Renal cortex interstitium (tissue), 15 donors: ENCODE measurements at places on chromosomes 11 and 22. TPM values are rescaled to one million over a fixed set of nuclear protein-coding genes. Genes with fewer than 3 reads are reported as not detected.

DNA sequence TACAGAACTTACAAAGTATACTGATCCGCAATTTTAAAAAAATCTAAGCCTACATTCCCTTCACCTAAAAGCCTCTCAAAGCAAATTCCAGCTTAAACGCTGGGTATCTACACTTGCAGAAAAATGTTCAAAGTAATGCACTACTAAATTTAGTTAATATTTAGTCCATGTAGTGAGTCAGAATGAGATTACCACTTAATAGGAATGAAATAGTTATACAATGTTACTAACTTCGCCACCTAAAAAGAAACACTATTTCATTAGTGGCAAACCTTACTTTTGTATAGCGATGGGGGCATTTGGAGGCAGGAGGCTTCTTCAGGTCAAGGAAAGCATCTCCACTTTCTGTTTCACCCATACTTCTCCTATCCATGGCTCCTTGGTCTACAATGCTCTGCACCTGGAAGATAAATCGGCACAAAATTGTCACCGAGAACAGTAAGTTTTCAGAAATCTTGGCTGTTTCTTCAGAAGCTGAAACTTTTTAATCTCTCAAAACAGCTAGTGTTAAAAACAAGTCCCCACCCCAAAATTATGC, 1.2 kb downstream of the EIF4ENIF1 start:
- no peak for DNase-seq

DNA sequence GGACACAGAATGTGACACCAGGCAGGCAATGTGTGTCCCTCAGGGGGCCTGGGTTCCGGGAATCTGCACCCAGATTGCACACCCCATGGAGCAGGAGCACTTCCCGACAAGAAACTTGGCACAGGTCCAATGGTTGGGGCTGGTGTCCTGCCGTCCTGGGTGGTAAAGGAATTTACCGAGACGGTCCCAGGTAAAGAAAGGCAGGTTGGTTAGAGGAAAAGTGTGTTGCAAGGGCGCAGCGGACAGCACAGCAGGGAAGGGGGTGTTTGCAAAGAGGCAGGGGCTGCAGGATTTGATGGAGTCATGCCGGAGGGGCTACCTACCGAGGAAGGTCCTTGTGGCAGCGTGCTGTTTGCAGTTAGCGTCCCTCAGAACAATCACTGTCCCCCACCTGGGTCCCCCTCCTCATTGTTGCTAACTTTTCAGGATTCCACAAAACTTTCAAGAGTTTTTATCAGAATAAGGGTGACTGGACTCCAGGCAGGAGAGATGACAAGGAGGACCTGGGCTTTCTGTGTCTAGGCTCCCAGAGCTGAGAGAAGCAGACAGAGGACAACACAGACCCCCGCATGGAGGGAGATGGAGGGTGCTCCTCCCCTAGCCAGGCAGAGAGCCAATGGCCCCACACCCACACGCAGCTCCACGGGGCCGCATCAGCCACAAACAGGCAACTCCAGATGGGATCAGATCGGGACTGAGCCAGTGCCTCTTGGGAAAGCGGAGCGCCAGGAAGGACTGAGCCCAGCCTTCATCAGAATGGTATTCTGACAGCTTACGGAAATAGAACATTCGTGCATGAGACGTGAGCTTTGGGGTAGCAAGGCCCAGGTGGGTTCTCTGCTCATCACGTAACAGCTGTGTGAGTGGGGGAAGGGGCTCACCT, 1423.9 kb downstream of the BRD1 start:
- DNase-seq = no peak

DNA sequence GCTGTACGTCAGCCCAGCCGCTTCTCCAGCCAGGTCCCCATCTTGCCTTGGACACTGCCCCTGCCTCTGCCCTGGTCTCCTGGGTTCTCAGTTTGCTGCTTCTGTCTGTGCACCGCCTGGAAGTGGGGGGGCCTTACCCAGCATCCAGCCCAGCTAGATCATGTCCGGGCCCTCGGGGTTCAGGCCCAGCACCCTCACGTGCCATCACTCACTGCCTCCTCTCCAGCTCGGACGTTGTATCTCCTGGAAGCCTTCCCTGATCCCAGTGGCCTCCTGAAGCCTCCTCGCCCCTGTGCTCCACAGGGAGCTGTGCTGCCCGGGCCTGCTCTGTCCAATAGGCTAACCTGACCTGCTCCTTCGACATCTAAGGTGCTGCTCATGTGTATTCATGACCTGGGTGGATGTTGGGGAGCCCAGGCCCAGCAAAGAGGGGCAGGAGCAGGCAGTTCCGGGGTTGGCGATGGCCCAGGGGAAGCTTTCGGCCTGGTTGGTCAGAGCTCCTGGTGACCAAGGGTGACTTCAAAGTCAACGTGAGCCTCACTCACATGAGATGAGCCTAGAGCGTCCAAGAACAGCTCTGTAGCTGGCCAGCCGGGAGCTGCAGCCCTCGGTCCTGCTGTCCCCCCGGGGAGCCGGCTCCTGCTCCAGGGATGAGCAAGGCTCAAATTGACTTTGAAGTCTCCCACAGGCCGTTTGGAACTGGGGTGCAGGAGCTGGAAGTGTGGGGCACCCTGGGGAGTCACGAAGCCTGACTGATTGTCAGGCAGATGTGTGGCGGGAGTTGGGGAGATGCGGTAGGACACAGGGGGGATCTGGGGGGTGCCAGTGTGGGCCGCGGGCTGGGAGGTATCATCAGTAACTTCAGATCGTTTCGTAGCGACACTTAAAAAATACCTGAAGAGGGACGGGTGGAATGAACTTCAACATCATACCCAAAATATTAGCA, 5.2 kb upstream of the ASCL2 start:
- no peak for DNase-seq

- no peak for DNase-seq
Observed at GRCh38 chr11:45921561-45922424, 663 bp upstream of the LARGE2 start.

GRCh38 chr11:1200611-1201191, 22.2 kb upstream of the MUC5B start:
- no peak for DNase-seq

GRCh38 chr11:113295993-113296392, 18.4 kb upstream of the TTC12 start:
- DNase-seq = no peak

DNA sequence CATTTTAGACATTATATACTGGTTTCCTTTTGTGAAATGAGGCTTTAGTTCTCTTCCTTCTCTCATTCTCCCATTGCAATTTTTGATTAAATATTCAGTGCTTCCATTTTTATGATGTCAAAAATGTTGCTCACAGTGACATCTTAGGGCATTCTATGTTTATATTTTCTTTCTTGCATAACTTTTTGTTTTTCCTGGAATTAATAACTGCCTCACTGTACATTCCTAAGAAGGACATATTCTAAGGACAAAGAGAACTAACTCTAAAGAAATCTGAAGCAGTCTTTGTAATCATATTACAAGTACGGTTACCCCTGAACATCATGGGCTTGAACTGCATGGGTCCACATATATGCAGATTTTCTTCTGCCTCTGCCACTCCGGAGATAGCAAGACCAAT, 25.8 kb upstream of the P2RY6 start:
- DNase-seq = no peak

GRCh38 chr22:21823740-21824444, 43.6 kb downstream of the MAPK1 start:
- no peak for DNase-seq

DNA sequence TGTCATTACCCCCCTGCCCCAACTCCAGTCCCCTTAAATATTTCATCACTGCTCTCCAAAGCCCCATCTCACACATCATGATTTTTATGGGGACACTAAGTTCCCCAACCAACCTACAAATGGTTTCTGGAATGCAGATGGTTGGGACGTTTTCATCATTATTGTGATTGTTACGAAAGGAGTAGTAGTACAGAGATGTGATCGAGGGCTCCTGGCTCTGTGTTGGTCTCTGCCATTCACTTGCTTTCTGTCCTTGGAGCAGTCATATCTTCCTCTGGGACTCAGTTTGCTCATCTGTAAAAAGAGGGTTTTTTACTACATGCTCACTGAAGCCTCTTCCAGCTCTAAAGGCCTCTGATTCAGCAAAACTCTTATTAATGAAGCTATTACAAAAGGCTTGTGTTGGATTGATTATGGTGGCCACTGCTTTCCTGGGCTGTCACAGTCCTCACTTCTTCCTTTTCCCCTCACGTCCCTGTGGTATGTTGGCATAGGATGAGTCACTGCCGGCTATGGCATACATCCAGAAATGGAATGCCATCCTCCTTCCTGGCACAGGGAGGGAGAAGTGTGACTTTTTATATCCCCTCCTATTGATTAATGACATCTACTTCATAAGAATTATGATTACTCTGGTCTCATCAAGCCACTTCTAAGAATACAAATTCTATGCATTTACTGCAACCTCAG, 593.7 kb downstream of the METTL15 start:
- DNase-seq = no peak

DNA sequence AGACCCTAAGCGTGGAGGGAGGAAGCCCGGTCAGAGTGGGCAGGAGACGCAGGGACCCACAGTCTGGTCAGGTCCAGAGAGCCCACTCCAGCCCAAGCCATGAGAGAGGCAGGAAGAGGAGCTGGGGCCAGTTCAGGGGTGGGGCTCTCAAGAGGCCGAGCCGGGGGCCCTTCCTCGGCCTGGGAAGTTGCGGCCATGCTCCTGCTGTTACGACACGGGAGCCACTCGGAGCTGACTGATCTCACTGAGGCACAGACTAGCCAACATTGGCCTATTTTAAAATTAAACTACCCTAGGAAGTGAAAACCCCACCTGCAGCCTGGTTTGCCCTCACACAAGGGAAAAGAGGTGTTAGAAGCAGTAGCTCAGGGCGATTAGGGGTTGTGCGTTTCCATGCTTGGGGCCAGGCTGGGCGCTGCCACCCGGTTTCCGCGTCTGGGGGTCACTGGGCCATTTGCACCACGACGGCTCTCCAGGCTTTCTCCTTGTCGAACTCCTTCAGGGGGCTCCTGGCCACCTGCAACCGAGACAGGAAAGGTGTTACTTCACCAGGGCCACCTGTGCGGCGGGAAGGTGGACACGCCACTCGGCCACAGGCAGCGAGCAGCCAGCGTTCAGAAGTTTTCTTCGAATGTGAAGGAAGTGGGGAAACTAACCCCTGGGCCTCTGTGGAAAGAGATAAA, 3.2 kb upstream of the TTLL8 start:
- no peak for DNase-seq

DNA sequence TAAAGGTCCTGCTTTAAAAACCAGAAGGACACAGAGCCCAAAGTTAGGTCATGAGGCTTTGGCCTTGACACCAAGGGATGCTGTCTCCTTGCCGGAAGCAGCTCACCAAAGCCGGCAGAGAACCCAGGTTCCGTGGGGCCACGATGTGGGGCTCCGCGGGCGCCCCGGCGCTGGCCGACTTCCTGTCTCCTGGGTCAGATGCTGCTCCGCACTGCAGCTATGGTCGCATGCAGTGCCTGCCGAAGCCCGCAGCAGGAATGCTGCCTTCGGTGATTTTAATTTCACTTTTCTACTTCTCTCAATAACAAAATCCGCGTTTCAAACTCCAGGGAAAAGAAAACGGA, 454 bp upstream of the OTUB1 start:
- no peak for DNase-seq

- DNase-seq = no peak
Observed at GRCh38 chr11:104946907-104947306, 21.5 kb downstream of the CASP4 start.

- no peak for DNase-seq
Observed at GRCh38 chr11:15286465-15286864, 171.7 kb downstream of the INSC start.

- DNase-seq = no peak
Observed at GRCh38 chr22:50261615-50262459, at the start of gene MAPK12. Gene MAPK12 (minus strand): TSS chr22:50261683. CDS start chr22:50261509, 174 bp downstream.

- no peak for DNase-seq
Observed at GRCh38 chr22:27003297-27003696, 345.9 kb downstream of the MIAT start.

- peak; percentile 11 for DNase-seq
Observed at GRCh38 chr11:84800755-84801346, 826.3 kb downstream of the DLG2 start.

DNA sequence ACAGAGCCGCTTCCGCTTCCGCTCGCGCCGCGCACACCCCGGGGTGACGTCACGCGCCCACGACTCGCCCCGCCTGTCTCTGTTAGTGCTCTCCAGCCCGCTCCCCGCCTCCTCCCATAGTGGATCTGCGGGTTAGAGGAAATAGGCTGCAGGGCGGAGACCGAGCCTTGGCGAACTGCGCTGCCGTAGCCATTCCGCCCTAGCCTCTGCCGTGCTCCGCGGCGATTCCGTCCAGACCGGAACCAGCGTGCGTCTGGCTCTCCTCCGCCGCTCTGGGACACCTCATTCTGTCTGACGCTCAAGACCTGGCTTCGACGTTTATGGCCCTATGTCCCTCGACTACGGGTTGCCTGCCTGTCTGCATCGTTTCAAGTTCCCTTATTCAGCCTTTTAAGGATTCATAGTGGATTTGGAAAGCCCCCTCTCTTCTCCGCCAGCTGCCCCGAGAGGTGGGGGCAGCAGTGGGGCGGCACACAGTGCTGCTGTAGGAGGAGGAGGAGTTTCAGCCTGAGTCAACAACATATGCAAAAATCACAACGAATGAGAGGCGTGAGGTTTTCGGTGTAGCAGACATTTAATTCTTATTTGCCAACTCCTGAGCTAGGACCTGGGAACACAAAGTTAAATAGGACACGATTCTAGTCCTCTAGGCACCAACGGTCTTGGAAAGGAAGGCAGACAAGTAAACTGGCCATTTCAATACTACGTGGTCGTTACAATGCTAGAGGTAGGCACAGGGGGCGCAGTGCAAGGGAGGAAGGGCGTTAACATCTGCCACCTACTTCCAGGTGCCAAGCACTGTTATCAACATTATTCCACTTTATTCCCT, at the start of gene TAF10:
TAF10 (minus strand) TSS at position 4 of the 829 bp plus-strand sequence. CDS start 27 bp downstream, outside the sequence.
- DNase-seq = no peak

DNA sequence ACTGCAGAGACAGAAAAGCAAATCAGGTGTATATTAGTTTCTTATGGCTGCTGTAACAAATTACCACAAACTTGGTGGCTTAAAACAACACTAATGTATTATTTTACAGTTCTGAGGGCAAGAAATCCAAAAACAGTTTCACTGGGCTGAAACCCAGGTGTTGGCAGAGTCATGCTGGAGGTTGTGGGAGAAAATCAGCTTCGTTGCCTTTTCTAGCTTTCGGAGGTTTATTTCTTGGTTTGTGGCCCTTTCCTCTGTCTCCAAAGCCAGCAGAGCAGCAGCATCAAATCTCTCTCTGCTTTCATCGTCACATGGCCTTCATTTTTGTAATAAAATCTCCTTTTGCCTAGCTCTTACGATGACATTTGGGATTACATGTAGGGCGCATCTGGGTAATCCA, 33.0 kb upstream of the OR6M1 start:
- DNase-seq = no peak

GRCh38 chr11:65524014-65524740, 706 bp upstream of the SCYL1 start:
- no peak for DNase-seq

The TRIM6 gene
- polyA plus RNA-seq = 22.2 TPM

The ST14 gene
- polyA plus RNA-seq = 29.6 TPM

The SNRPD3 gene
- polyA plus RNA-seq = 223 TPM

The CYB5R3 gene
- polyA plus RNA-seq = 138 TPM

The CSNK2A3 gene
- 2.6 TPM for polyA plus RNA-seq

The LINC01488 gene
- 0.06 TPM for polyA plus RNA-seq

The RAPSN gene
- 0.52 TPM for polyA plus RNA-seq

The GSTT2 gene
- polyA plus RNA-seq = 2.5 TPM

The GGTLC3 gene
- polyA plus RNA-seq = 0.25 TPM

The NR1H3 gene
- 39.1 TPM for polyA plus RNA-seq

The LRRC32 gene
- polyA plus RNA-seq = 59.5 TPM

The TCN1 gene
- not detected for polyA plus RNA-seq

The FGF19 gene
- polyA plus RNA-seq = 0.93 TPM

The BARX2 gene
- 0.62 TPM for polyA plus RNA-seq
